ENCODE measurements at places on chromosomes 3 and 15.

- DNase-seq = no peak
These were observed 5.3 kb upstream of the NCK1 start for GRCh38 chr3:136856665-136857064.

GRCh38 chr3:39278616-39278935 lies 1.3 kb downstream of the CX3CR1 start:
- no peak for DNase-seq

DNA sequence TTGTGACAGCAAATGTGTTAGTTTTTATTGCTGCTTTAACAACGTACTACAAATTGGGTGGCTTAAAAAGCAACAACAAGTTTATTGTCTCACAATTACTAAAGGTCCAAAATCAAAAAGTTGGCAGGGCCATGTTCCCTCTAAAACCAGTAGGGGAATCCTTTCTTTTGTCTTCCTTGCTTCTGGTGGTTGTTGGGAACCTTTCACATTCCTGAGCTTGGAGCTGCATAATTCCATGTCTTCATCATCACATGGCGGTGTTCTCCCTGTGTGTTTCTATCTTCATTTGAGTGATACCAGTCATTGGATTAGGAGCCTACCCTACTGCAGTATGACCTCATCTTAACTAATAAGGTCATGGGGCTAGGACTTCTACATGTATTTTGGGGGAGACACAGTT lies 7.4 kb downstream of the SPRED1 start:
- DNase-seq = no peak

- no peak for DNase-seq
These were observed 211.4 kb upstream of the SETMAR start for GRCh38 chr3:4091786-4092185.

DNA sequence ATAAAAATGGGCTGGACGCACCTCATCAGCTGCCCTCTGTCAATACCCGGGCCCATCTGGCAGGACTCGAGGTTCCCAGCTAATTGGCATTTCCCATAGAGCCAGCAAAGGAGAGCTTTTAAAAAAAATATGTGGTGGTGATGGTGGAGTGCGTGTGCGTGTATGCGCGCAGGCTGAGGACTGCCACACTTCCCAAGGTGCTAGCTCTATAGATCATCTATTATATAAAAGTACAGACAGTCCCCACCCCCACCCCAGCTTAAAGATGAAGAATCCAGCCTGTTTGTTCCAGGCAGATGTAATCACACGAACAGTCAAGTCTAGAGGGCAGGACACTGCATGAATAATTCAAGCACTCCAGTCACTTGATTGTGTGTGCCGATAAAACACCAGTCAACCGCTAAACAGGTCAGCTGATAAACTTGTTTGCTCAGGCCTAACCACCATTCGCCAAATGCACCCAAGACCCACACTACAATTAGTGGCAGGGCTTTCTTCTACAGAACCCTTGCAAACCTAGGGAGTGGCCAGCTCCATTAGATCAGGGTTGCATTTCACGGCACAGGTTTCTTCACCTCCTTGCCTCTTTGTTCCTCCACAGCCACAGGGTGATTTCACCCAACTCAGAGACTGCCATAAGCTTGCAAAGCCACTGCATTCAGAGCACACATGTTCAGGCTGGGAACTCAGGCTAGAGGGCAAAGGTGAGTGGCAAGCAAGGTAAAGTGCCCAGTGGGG lies 5.8 kb downstream of the TLE3 start:
- no peak for DNase-seq

GRCh38 chr3:133448478-133449122 lies 48.7 kb downstream of the BFSP2 start:
- no peak for DNase-seq

- no peak for DNase-seq
These were observed 315.9 kb downstream of the ZIC4 start for GRCh38 chr3:147090461-147090860.

All from right renal cortex interstitium (tissue), 3 donors.